ENCODE measurements at places on chromosomes 6 and 20.

DNA sequence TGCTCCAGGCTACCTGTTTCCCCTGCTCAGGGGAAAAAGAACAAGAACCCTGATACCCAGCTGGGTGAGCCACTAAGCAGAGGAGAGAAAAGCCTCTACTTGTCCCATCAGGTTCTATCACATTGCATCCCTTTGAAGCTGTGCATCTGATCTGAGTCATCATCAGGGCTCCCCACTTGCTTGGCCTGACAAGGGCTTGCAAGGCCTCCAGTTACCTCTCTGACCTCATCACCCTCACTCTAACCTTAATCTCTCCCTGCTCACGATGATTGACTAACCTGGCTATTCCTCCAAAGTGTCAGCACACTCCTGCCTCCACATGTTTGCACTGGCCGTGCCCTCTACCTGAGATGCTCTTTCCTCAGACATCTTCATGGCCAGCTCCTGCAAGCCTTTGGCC lies 309.5 kb upstream of the CHD6 start:
- no peak for DNase-seq

GRCh38 chr20:63738687-63739129 lies 868 bp upstream of the SLC2A4RG start:
- peak; percentile 84 for DNase-seq

DNA sequence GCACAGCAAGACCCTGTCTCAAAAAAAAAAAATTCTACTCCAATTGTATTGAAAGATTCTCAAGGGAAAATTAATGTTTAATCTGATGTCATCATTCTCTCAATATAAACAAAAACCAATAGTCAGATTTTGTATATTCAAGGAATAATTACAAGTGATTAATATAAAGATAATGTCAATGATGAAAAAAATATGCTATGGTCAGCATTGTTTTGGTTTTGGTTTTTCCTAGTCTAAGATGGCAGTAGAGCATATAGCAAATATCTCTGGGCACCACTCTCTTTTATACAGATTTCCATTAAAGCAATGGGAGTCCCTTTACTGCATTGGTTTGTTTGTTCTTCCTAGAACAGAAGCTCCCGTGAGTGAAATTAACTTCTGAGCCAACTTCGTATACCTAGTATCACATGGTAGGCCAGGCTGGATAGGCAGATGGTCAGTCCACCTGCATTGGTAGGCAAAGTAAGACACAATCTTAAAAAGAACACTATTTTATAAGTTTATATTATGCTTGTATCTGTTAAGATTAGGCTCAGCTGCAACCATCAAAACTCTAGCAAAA lies 523.8 kb upstream of the JARID2 start:
- no peak for DNase-seq

- no peak for DNase-seq
Observed at GRCh38 chr20:41373251-41373783, 6.7 kb upstream of the EMILIN3 start.

DNA sequence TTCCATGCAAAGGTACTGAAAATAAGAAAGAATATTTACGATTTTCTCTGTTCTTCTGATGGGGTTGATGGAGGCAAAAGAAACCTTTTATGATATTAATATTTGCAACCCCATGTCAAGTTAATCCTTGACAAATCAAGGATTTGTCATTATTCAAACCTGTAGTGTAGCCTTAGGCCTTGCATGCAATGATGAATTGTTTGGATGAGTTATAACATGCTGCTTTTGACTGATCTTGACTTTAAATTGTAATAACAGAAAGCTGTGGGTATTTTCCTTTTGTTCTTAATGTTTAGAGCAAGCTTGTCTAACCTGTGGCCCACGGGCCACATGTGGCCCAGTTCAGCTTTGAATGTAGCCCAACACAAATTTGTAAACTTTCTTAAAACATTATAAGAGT lies 13.0 kb upstream of the BAG2 start:
- DNase-seq = no peak

DNA sequence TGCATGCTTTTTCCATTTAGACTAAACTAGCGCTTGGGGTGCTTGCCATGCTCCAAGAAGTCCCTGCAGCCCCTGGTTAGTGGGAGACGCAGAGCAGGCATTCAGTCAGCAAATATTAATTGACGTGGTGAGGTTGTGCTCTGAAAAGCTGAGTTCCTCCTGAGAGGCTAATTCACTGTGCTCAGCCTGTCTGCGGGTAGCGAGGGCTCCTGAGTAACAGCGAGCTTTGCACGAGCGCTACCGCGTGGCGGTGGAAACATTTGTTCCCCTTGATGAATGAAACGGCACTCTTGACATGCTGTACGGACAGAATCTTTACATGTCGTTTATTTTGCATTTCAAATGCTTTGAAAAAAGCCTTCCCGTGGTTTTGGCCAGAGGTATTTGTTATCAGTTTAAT lies 170.6 kb upstream of the AGPAT4 start:
- DNase-seq = peak; percentile 69

Measured in muscle of leg (tissue), 16 donors.